ENCODE measurements at places on chromosomes 1 and 21. TPM values are rescaled to one million over a fixed set of nuclear protein-coding genes. Genes with fewer than 3 reads are reported as not detected.

GRCh38 chr1:66405061-66405460, 128.9 kb upstream of the SGIP1 start:
- DNase-seq, result no peak

- no peak for DNase-seq
Observed at GRCh38 chr1:25430967-25431881, 527 bp downstream of the MACO1 start.

- no peak for DNase-seq
Observed at GRCh38 chr1:110872366-110872744, 593 bp upstream of the CD53 start.

The SH3D21 gene
- 4.0 TPM for total RNA-seq

DNA sequence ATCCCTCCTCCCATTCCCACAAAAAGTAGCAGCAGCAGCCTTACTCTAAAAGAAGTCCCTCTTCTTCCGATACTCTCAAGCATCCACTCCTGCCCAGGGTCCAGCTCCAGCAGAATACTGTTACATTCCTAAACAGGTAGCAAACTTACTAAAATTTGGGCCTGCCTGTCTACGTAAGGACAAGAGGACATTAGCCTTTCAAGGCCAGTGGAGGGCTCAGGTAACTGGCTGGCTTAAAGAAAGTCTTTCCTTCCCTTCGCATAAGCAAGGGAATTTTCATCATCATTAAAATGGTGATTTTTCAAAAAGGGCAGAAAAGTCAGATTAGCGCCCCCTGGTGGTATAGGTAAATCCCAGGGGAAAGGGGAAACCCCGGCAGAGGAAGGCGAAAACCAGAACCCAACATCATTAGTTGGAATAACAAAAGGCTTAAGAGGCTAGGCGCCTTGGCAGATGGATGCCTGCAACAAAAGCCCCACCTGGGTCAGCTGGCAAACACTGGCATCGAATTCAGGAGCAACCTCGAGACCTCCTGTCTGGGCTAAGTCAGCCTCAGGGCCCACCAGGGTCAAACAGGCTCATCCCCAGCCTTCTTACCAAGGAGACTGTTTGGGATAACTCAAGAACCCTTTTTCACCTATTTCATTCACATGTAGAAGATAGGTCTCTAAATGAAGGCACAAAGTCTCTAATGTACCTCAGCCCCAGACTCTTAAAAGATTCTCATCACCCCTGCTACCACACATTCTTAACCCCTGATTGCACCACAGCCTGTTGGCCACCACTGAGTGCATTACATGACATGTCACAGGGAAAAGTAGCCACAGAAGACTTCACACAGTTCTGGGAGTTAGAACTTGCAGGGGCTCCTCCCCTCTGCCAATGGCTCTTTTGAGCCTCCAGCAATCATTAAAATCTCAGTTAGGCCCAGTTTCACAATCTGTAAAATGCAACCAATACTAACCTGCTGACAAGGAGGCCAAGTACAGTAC, 36.7 kb downstream of the ERI3 start:
- DNase-seq, result peak; percentile 21

DNA sequence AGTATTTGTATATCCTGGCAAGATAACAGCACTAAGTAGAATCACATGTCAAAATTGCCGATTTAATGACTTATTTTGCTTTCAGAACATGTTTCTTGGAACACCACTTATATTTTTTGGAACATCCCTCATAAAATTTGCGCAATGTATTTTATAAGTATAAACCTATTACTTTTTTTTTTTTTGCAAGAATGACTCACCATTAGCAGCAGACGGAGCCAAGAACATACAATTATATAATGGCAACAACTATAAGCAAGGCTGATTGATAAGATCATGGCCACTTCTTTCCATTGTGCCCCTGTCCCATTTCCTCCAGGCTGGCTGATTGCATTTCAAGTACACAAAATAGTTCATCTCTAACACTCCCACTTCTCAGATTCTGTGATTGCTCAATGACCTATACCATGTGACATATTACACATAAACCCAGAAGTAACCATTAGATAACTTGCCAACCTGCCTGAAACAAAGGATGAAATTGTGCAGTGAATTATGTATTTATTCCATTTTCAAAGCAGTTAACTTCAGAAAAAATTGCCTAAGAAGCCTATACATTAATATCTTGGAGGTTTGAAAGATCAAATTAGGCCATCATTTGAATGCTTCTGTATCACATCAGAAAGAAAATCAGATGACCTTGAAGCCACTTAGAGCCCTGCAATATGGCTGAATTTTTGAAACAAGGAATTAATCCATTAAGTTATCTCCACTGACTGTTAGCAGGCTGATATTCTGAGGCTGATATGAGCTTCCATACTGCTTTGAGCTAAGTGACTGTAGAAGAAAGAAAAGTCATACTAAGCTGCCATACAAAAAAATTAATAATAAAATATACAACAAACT, 77.8 kb upstream of the PRMT6 start:
- DNase-seq, result no peak

DNA sequence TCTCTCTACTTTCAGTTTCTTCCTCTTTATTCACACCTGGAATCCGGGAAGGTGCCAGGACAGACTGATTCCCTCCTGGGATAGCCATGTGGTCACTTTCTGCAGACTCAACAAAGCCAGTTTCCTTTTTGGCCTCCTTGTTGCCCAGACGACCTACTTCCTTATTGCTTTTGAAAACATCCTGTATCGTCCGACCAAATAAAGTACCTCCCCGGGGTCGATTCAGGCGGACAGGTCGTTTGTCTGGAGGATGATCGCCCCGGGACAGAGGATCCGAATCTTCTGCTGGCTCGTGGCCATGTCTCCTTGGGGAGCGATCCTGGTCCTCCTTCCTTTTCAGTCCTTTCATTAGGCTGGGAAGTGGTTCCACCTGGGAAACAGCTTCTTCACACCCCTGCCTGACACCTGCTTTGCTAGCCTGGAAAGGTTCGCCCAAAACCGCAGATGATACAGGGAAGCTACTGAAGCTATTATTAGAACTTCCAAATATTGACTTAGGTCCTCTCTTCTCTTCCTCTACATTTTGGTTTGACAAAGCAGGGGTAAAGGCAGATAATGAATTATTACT, 1.2 kb downstream of the MCM3AP start:
- DNase-seq, result no peak

The HAO2 gene
- not detected for total RNA-seq

DNA sequence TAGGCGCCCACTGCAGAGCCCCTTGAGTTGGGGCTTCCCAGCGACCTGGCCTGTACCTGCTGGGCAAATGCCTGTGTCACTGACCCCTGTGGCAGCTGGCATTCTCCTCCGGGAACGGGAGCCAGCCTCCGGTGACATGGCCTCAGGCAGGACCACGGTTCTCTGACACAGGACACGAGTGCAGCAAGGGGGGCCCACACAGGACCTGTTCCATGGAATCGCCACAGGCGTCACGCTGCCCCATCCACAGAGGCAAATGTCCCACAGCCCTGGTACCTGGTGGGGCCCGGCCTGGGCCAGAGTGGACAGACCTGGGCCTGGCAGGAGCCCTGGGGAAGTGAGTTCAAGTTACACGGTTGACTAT, 2.6 kb downstream of the ITGB2 start:
- DNase-seq, result no peak

DNA sequence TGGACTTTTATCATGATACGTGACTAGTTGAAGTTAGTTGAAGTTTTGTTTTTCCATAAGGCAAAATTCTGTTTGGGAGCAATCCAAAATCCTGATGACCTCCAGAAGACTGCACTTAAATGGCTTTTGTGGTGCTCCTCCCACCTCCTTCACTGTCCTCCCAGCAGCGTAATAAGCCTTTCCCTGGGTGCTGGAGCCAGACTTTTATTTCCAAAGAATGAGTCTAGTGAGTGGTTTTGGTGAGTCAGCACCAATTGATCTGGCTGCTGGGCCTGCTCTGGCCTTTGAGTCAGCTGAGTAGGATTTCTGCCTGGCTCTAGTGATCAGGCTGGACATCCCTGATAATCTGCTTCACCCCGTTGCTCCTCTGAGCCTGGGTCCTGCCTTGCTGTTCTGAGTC, 21.7 kb upstream of the KCND3 start:
- DNase-seq, result peak; percentile 66

- DNase-seq, result no peak
Observed at GRCh38 chr1:53508991-53509666, 49.9 kb downstream of the DMRTB1 start.

The CELA2A gene
- total RNA-seq, result not detected

- no peak for DNase-seq
Observed at GRCh38 chr1:150168960-150169601, 19.4 kb downstream of the PLEKHO1 start.

The ELF3 gene
- 0.09 TPM for total RNA-seq

DNA sequence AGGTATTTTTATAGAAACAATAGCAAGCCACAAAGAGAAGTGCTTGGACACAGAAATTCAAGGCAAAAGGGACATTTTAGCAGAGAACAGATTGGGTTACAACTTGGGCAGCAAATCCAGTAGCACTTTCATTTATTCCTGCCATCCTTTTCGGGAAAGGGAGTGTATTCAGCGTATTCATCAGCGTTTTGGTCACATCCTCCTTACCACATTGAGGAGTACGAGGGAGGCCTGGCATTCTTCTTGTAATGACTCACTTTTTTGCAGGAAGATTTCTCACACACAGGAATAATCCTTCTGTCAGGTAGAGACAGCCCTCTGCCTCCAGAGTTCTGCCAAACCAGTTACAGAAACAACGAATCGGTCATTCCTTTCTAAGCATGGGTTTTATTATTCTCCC, 18.1 kb upstream of the FAM78B start:
- DNase-seq, result no peak

DNA sequence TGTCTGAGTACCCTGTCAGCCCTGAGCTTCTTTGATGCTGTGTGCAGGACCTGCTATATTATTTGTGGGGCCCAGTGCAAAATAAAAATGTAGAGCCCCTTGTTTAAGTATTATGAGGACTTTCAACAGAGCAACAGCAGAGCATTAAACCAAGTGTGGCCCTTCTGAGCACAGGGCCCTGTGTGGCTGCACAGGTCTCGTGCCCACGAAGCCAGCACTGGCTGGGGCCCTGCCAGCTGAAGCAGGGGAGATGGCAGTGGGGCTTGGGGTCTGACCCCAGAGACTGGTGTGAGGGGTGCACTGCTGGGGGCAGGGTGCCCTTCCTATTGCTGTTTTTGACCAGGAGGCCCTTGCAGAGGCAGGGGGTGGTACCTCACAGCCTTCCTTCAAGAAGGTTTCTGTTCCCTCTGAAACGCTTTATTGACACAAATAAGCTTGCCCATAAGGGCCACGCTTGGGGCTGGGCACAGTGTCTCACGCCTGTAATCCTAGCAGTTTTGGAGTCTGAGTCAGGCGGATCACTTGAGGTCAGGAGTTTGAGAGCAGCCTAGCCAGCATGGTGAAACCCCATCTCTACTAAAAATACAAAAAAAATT, 2.2 kb upstream of the SEMA4A start:
- DNase-seq, result no peak

GRCh38 chr1:113191579-113192076, 118.6 kb downstream of the LRIG2 start:
- DNase-seq, result no peak

DNA sequence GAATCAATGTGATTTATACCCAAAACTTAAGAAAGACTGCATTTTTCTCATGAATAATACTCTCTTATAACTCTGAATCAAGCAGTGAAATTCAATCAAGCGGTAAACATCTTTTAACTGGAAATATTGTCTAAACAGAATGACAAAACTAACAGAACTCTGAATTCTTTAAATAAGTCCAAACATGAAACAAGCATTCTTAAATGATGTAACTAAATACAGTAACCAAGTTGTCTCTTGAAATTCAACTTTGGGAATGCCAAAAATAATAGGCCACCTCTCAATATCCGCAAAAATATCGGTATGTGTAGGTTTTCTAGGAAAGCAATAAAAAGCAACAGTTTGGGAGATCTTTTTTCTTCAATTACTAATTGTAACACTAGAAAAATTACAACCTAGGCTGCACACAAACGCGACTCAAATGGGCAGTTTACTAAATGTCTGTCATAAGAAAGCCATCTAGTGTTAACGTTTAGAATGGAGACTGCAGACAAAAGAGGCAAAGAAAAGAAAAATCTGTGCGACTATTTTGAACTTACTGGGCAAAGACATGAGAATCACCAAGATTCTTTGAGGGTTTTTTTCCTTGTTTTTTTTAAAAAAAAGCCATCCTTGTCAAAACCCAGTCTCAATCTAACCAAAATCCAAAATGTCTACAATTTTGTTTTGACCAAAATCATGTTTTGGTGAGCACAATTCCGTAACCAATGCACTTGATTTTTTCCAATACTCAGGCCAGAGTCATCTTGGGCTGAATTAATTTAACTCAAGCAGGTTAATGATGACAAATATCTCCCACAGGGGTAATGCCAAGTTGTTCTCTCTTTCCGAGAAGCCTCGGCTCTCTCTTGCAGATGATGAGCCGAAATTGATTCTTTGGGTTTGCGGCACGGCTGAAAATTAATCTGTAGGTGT, 1.3 kb downstream of the SIPA1L2 start:
- DNase-seq, result no peak
